ENCODE measurements at places on chromosomes 2 and 18. TPM values are rescaled to one million over a fixed set of nuclear protein-coding genes. Genes with fewer than 3 reads are reported as not detected.

DNA sequence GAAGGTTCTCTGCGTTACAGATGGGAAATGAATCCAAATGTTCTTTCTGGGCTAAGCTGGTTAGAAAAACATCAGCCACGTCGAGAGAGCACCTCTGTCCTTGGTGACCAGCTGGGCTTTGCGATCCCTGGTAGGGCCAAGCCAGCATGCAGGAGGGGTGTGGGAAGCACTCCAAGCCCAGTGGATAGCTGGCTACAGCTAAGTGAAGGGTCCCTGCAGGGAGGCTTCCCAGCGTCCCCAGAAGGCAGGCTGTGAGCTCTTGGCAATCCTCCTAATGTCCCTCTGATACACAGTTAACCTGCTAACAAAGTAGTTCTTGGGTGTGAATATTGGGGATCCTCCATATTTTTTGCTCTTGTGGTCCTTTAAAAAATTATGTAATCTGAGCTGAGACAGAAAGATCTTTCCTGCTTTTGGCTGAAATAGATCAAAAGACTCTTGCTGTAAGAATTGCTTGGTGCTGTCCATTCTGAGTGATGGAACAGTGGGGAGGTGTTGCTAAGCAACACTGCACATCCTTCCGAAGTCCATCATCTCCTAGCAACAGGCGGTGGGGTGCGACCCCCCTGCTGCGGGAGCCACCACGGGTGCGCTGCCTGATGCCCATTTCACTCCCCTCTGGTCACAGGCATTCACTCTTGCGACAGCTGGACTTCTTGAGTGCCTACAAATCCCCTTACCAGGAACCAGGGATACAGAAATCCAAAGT lies 88.5 kb upstream of the UXS1 start:
- no peak overlapping the region for H3K27ac ChIP-seq
- DNase-seq: no peak
- H3K36me3 ChIP-seq: no peaks in the 10 kb centered on the region
- H3K27me3 ChIP-seq: no peaks in the 10 kb centered on the region

DNA sequence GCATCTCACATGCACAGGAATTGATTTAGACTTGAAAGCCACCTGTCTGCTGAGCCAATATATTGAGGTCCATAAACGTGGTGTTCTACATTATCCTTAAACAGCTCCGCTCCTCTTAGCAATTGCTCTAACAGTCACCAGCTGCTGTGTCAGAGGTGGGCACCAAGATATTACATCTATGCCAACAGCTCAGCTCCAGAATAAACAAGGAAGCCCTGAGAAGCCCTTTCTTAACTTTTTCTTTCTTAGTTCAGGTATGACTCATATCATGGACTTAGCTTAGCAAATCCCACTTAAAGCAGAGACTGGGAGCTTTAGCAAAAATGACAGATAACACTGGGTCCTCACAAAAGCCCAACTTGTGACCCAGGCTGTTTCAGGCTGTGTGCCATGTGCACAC lies 436.6 kb downstream of the IRS1 start:
- H3K4me1 ChIP-seq: no peaks in the 10 kb centered on the region
- no peaks in the 10 kb centered on the region for H3K36me3 ChIP-seq
- no peak for DNase-seq

DNA sequence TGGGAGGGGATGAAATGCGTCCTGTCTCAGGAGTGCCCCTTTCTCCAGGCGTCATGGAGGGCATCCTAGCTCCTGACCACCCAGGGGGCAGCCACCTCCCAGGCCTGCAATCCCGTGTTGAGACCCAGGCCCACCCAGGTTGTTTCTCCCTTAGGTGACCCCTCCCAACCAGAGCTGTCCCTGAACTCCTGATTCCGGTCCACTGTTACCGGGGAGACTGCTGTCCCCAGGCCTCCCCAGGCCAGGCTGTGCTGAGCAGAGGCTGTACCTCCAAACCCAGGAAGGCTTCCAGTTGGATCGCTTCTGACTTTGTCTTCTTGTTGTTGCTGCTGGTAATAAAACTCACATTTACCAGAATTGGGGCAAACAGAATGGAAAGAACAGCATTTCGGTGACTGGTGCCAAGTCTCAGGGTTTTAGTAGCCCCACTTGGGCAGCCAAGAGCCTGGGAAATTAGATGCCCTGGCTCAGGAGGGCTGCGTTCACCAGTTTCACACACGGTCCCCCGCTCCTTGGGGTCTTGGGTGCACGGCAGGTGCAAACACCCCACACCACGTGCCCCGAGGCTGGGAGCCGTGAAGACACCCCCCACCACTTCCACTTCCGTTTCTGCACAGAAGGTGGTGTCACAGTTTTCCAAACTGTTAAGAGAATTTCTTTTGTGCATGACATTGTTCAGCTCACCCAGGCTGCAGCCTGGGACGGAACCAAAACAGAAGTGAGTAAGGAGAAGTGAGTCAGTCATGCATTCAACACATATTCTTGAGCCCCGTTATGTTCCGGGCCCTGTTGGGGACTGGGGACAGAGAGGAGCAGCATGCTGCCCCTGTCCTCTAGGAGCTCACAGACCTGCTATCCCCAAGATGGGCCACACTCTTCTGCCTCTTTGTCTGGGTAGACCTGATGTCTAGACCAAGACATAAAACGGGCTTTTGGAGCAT lies 29.4 kb downstream of the ITM2C start:
- no peak for DNase-seq
- H3K27ac ChIP-seq: no peak overlapping the region
- H3K4me1 ChIP-seq: no peaks in the 10 kb centered on the region
- H3K36me3 ChIP-seq: no peaks in the 10 kb centered on the region
- H3K4me3 ChIP-seq: no peak overlapping the region

APOB gene
- total RNA-seq: 0.06 TPM

XRCC5 gene
- 117 TPM for total RNA-seq

DNA sequence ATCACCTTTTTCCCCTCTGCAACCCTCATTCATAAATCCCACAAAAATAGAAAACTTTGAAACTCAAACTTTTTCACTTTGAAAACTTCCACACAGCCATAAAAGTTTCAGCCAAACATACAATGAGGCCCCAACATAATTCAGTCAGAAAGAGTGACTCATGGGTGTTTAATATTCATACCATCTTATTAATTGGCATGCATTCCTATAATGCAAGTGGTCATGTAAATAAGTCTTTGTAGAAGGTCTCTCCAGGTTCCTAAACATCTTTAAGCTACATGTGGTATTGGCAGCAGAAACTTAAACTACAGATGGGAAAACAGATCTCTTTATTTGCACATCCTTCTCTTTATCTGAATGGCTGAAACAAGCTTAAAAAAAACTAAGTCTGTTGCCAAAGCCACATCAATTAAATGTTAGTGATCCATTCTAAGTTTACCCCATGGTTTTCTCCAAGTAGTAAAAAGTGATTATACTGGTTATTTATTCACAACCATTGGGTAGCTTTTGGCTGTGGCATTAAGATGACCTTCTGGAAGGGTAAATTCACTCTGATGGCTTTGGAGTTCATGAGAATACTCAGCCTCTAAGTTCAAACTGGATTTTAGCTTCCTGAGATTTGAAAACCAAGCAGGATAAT lies 70.2 kb upstream of the LYPD1 start:
- H3K36me3 ChIP-seq: no peaks in the 10 kb centered on the region
- no peaks in the 10 kb centered on the region for H3K4me1 ChIP-seq
- no peak for DNase-seq
- H3K27ac ChIP-seq: no peak overlapping the region

- H3K36me3 ChIP-seq: no peaks in the 10 kb centered on the region
- no peaks in the 10 kb centered on the region for H3K27me3 ChIP-seq
- H3K4me1 ChIP-seq: no peaks in the 10 kb centered on the region
- no peak overlapping the region for H3K4me3 ChIP-seq
- no peak for DNase-seq
Measured at GRCh38 chr18:13455960-13456481, 237.5 kb downstream of the LDLRAD4 start.

- no peaks in the 10 kb centered on the region for H3K4me1 ChIP-seq
- DNase-seq: no peak
- H3K4me3 ChIP-seq: no peak overlapping the region
- no peaks in the 10 kb centered on the region for H3K27me3 ChIP-seq
- no peaks in the 10 kb centered on the region for H3K36me3 ChIP-seq
- H3K27ac ChIP-seq: no peak overlapping the region
Measured at GRCh38 chr2:10478916-10479315, 30.8 kb upstream of the ODC1 start.

GRCh38 chr2:182924306-182924705 lies 57.9 kb upstream of the FRZB start:
- no peak for DNase-seq
- H3K4me1 ChIP-seq: no peaks in the 10 kb centered on the region
- H3K36me3 ChIP-seq: peaks cover 13% of the 10 kb centered on the region
- no peak overlapping the region for H3K4me3 ChIP-seq

- no peaks in the 10 kb centered on the region for H3K27me3 ChIP-seq
- DNase-seq: no peak
- no peaks in the 10 kb centered on the region for H3K4me1 ChIP-seq
- H3K27ac ChIP-seq: no peak overlapping the region
Measured at GRCh38 chr2:55175254-55176093, 56.6 kb downstream of the CLHC1 start.

DNA sequence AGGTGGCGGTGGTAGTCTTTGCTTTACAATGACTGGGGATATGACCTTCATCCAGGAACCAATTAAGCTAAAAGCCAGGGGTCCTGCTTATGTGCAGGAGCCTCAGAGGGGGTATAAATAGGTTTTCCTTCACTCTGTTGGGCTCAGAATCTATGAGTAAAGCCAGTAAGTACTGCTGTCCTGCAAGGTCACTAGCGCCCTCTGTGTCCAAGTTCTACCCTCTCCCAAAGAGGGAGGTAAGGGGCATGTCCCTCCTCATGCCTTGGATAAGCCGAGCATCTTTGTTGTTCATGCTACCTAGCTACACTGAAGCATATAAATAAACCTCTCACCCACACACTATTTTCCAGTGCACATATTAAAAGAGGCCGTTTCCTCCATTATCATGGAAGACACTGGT lies 79.4 kb downstream of the SPRED2 start:
- no peak overlapping the region for H3K4me3 ChIP-seq
- no peaks in the 10 kb centered on the region for H3K27me3 ChIP-seq
- no peak for DNase-seq
- H3K4me1 ChIP-seq: no peaks in the 10 kb centered on the region
- H3K36me3 ChIP-seq: no peaks in the 10 kb centered on the region
- no peak overlapping the region for H3K27ac ChIP-seq

- no peak overlapping the region for H3K4me3 ChIP-seq
- no peak overlapping the region for H3K27ac ChIP-seq
- no peaks in the 10 kb centered on the region for H3K36me3 ChIP-seq
Measured at GRCh38 chr2:181371782-181372645, 85.2 kb upstream of the ITGA4 start.

- H3K27me3 ChIP-seq: no peaks in the 10 kb centered on the region
- no peak for DNase-seq
- no peaks in the 10 kb centered on the region for H3K4me1 ChIP-seq
- no peak overlapping the region for H3K4me3 ChIP-seq
- no peak overlapping the region for H3K27ac ChIP-seq
Measured at GRCh38 chr18:42475157-42475556, 520.1 kb downstream of the PIK3C3 start.

LRRC30 gene
- not detected for total RNA-seq

- H3K27me3 ChIP-seq: no peaks in the 10 kb centered on the region
- no peak overlapping the region for H3K27ac ChIP-seq
- DNase-seq: no peak
- no peaks in the 10 kb centered on the region for H3K36me3 ChIP-seq
Measured at GRCh38 chr2:145137901-145138300, 618.0 kb upstream of the ZEB2 start.

GRCh38 chr2:54726940-54727339 lies 3.5 kb downstream of the EML6 start:
- no peak overlapping the region for H3K27ac ChIP-seq
- no peak for DNase-seq
- H3K36me3 ChIP-seq: no peaks in the 10 kb centered on the region
- H3K4me3 ChIP-seq: no peak overlapping the region

DNA sequence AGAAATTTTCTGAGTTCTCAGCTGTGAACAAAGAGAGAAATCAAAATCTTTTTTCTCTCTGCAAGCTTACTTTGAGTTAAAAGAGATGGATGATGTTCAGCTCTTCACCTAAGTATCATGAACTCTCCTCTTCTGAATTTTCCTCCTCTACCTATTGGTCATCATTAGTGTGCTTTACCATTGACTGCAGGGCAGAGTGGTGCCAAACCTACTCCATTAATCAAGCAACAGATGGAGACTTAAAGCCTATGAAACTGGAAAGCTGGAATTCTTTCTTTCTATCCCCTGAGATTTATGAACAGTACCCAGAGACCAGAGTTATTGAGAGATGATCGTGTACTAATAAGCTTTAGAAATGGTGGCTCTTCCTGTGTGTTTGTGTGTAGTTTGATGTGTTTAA lies 31.3 kb upstream of the LINC00305 start:
- H3K4me3 ChIP-seq: no peak overlapping the region
- no peak for DNase-seq

DNA sequence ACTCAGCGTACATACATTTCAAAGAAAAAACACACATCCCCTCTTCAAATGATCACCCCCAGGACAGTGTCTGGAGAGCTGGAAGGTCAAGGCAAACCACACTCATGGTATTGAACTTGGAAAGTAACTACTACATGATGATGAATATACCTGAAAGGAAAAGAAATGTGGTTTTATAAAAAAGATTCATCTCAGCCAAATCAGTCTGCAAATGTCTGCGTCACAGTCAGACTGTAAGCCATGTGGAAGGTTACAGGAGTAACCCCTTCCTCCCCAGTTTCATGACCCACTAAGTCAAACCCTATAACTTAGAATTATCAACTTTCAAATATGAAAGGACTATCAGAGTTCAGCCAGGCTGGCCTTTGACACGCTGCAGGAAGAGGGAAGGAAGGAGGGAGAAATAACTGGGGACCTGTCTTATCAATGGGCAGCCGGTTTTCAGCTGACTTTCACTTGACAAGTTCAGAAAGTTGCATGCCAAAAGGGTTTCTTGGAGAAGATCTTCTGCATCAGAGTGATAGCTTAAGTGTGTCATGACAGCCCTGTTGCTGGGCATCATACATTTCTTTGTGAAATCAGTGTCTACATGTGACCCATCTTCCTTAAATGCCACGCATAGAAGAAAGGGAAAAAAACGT lies 7.0 kb upstream of the BMP10 start:
- no peaks in the 10 kb centered on the region for H3K36me3 ChIP-seq
- H3K4me3 ChIP-seq: no peak overlapping the region
- no peaks in the 10 kb centered on the region for H3K27me3 ChIP-seq
- DNase-seq: no peak
